HS-5 (cell line): ENCODE measurements at places on chromosomes 13 and 19.

DNA sequence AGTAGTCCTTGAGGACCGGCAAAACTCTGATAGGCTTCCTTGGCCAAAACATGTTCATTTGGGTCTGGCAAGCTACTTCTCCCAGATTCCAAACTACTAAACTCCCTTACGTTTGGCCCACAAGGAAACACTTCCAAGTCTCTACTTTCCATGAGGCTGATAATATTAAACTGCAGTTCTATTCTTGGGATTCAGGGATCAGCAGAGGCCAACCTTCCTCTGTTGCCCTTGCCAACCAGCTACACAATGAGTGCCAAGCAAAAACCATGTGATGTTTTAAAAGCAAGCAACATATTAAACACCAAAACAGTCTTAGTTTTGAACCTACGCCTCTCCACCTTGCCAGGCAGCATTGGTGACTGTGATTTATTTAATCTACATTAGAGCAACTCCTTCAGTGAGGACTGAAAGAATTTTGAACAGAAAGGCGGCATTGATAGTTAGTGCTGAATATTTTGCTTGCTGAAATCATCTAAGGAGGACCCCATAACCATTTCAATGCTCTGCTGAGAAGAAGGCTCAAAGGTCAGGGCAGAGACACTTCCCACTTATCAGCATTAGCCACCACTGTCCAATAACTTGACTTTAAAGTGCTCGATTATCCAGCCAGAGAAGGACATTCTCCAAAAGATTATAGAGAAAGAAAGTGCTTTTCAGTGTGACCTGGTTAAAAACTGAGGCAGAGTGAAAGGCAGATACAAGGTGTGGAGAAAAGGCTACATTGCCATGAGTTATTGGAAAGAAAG is 287.1 kb downstream of the TBC1D4 start:
- no peak for DNase-seq

- DNase-seq, result no peak
Measured at GRCh38 chr13:22839603-22840530, 340.9 kb upstream of the SGCG start.

GRCh38 chr19:49492573-49493405 is 3.4 kb upstream of the RPS11 start:
- no peak for DNase-seq

DNA sequence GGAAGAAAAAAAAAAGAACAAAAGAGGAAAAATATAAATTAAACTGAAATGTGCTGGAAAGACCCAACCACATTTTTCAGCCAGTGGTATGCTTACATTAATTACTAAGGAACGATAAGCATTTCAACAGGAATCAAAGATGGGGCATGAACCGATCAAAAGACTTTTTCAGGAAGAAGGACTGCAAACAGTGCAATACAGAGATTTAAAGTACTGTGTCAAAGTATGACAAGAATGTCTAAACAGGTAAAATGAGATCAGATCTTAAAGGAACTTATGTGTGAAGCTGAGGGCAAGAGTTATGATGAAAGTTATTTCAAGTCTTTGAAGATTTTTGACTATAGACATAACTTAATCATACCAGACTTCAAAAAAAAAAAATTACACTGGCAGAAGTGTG is 1761.8 kb downstream of the SLITRK5 start:
- no peak for DNase-seq
